ENCODE measurements at places on chromosomes 4 and X. TPM values are rescaled to one million over a fixed set of nuclear protein-coding genes. Genes with fewer than 3 reads are reported as not detected.

Gene GAGE12H
- total RNA-seq, result not detected

Gene NONO
- 539 TPM for total RNA-seq

Gene TRIM60
- not detected for total RNA-seq

Gene PPP2R2C
- not detected for total RNA-seq

Gene COL4A5
- total RNA-seq, result not detected

Gene STAP1
- 22.0 TPM for total RNA-seq

Gene SPRY1
- 58.1 TPM for total RNA-seq

Gene SULT1B1
- 4.5 TPM for total RNA-seq

Gene CLIC2
- 4.7 TPM for total RNA-seq

Gene CEP44
- total RNA-seq, result 29.7 TPM

Gene SPIN4
- 5.4 TPM for total RNA-seq

Gene CTAG2
- total RNA-seq, result not detected

Gene MED14
- total RNA-seq, result 54.9 TPM

Gene CDS1
- 0.28 TPM for total RNA-seq

Gene EXOC1L
- not detected for total RNA-seq

Gene NKRF
- 18.8 TPM for total RNA-seq

Gene FRAS1
- total RNA-seq, result 0.10 TPM

Gene ADH1B
- not detected for total RNA-seq

Gene SMIM10
- total RNA-seq, result 0.88 TPM

Gene XAGE1A
- total RNA-seq, result not detected

Gene TLR10
- total RNA-seq, result 0.12 TPM

Gene GLRB
- not detected for total RNA-seq

Gene GLRA2
- total RNA-seq, result not detected

Gene CENPVL1
- total RNA-seq, result not detected

Gene FRG1
- 76.7 TPM for total RNA-seq

Gene MAGEB10
- not detected for total RNA-seq

Gene GLOD5
- total RNA-seq, result not detected

Gene TMPRSS11D
- total RNA-seq, result not detected

Gene GALNT7
- 12.8 TPM for total RNA-seq

Gene FAT1
- 0.36 TPM for total RNA-seq

Gene SPATA4
- not detected for total RNA-seq

Gene CXorf65
- total RNA-seq, result 16.4 TPM

Gene NKX6-1
- not detected for total RNA-seq

Gene PITX2
- 0.31 TPM for total RNA-seq

Gene PHOX2B
- total RNA-seq, result not detected

Gene AMMECR1
- total RNA-seq, result 15.9 TPM

Gene SMIM9
- total RNA-seq, result not detected

Gene BANK1
- total RNA-seq, result 0.46 TPM

Gene CXCL10
- 0.62 TPM for total RNA-seq

Gene OTUD4
- 67.3 TPM for total RNA-seq

All from activated T-cell treated with anti-CD3 and anti-CD28 coated beads, Interleukin-2, amount 50 U/mL, for 72 hours (primary cell).